ENCODE measurements at places on chromosomes 4 and X.

DNA sequence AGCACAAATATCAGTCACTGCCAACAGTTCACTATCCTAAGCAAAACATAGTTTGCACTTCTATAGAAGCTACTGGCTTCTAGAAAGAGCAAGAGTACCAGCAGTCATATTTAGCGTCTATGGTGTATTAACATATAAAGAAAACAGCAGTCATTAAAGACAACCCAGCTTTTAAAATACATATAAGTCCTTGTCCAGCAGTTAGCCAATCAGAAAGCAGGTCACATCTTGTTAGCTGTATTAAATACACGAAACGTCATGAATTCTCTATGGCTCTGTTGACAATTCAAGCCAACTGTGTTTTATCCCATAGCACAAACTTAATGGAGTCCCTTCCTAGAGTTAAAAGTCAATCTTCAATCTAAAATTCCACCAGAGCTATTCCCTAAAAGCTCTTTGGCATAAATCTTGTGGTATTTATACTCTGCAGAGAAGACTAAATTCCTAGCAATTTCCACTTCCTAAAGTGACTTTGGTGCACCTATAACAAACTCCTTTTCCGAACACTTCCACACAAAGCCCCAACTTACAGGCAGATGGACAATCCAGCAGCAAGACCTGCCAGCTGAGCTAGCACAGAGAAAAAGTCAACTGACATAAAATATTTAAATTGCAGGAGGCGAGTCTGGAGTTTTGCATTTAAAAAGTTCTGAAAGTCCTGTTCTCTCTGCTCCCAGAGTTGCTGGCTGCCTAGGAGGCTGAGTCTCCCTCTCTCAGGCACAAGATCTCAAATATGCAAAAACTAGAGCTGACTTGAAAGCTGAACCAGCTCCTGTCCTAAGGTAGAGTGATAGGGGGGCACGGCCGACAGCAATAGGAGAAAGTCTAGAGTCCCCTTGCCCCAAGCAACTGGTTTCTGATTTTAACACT, 1.3 kb downstream of the LDB2 start:
- peak; percentile 61 for DNase-seq

DNA sequence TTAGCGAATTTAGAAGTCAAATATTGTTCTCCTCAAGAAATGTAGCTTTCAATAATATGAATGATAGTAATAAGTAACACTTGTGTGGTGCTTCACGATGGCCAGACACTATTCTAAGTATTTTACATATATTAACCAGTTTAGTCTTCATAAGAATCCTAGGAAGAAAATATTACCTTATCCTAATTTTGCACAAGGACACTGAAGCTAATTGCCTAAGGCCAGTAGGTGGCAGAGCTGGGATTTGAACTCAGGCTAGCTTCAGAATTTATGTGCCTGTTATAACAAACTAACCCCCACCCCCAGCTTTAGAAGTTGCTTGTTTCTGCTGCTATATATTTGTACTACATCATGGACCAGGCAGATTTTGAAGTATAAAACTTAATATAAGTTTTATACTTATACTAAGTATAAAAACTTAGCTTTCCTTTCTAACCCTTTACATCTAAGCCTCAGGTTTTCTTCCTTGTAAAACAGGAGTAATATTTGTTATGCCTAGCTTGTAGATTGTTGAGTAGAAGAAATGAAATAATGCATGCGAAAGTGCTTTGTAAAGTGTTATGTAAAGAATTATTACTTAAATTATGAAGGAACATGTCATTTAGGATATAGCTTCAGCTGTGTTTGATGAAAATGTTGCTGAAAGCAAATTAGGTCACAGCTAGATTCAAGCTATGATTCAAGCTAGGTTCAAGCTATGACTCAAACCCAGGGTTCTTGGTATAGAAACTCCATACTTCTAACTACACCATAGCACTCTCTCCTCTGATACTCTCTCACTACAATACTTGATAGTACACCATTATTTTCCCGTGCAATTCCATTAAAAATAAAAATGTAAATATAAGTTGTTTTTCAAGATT, 4.2 kb upstream of the CDS1 start:
- DNase-seq, result peak; percentile 48

- DNase-seq, result peak; percentile 94
Observed at GRCh38 chr4:15400981-15401671, 26.7 kb upstream of the C1QTNF7 start.

DNA sequence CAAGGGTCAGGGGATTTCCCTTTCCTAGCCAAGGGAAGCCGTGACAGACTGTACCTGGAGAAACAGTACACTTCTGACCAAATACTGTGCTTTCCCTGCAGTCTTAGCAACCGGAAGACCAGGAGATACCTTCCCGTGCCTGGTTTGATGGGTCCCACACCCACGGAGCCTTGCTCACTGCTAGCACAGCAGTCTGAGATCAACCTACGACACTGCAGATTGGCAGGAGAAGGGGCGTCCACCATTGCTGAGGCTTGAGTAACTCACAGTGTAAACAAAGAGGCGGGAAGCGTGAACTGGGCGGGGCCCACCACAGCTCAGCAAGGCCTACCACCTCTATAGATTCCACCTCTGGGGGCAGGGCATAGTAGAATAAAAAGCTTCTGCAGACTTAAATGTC, 48.7 kb upstream of the SRD5A3 start:
- DNase-seq, result no peak
